ENCODE measurements at places on chromosomes 3 and 15.

- DNase-seq = no peak
These were observed 24.9 kb downstream of the ZMAT3 start for GRCh38 chr3:179046497-179047353.

DNA sequence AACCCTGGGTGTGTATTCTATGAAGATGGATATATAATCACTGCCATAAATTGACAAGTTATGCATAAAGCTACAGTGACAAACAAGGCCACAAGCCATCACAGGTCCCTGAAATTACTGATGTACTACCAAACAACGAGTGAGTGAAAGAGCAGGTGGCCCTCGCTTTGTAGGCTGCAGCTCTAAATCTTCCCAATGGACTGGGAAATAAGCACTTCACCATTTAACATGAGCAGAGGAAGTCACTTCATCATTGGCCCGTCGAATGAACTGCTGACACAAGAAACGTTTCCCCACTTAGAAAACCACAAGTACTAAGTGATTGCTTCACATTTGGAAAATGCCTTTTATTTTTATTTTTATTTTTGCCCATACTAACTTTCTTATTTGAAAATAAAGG is 218.0 kb downstream of the ZNF385D start:
- DNase-seq = peak; percentile 22

- no peak for DNase-seq
These were observed 95.7 kb downstream of the PLXNA1 start for GRCh38 chr3:127078626-127079025.

GRCh38 chr3:72482589-72483321 is 365.5 kb downstream of the SHQ1 start:
- DNase-seq = peak; percentile 91

- DNase-seq = no peak
These were observed 34.6 kb downstream of the CRABP1 start for GRCh38 chr15:78374436-78375393.

- peak; percentile 7 for DNase-seq
These were observed 143.8 kb downstream of the SV2B start for GRCh38 chr15:91243826-91244225.

DNA sequence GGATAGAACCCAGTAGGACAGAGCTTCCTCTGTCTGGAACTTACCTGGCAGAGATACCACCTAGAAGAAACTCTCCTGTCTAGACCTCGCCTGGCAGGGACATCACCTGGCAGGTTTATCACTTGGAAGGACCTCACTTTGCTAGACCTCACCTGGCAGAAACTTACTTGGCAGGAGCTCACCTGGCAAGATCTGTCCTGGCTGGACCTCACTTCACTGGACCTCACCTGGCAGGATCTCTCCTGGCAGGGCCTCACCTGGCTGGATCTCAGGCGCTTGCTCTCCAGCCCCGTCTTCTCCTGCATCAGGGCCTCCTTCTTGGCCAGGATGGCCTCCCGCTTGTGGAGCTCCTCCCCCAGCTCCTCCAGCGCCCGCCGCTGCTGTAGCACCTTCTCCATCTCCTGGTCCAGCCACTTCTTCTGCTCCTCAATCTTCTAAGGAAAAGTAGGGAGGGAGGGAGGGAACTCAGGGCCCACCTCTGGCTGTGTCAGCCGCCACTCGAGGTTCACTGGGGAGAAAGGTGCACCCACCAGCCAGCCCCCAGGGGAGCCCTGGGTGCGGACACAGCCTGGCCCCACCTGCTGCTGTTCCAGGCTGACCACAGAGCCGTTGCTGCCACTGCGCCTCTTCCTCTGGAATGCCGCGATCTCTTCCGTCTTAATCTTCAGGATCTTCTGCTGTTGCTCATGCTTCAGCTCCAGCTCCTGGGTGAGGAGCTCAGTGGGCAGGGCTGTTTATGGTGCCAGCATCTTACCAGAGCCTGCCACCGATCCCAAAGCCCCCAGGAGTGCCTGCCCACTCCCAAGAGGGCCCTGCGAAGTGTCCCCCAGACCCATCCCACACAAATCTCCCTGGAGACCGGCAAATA is 22.5 kb downstream of the KIF7 start:
- DNase-seq = no peak

- no peak for DNase-seq
These were observed 161.5 kb upstream of the MB21D2 start for GRCh38 chr3:193078996-193079753.

- no peak for DNase-seq
These were observed 35.2 kb upstream of the SLC41A3 start for GRCh38 chr3:126119008-126119675.
